ENCODE measurements at places on chromosomes 4 and X.

DNA sequence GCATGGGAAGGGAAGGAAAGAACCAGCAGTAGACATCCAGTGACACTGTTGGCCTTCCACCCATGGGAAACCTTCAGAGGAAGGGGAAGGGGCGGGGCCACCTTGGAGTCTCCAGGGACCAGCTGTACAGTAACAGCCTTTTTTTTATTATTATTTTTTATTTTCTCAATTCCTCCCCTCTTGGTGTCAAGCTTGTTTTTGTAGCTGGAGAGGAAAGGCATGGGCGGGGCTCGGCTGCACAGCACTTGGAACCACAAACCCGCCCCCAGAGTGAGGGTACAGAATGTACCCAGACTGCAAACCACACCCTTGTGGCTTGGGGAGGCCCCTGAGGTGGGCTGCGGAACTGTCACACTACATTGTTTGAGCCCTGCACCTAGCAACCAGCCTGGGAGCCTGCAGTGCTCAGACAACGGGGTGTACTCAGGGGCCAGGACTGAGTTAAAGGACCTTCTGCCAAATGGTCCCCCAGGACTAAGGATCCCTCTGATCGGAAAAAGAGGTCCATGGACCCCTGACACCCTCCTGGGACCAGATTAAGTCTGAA is 45.7 kb downstream of the PRPS1 start:
- peak; percentile 53 for DNase-seq

DNA sequence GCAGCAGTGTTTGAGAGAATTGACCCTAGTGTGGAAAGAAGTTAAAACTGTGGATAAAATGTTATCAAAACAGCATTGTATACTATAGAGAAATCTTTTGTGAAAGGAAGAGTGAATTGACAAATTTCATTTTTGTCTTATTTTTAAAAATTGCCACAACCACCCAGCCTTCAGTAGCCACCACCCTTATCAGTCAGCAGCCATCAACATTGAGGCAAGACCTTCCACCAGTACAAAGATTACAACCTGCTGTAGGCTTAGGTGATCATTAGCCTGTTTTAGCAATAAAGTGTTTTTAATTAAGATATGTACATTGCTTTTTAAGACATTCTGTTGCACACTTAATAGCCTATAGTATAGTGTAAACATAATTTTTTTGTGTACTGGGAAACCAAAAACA is 91.1 kb downstream of the NFKB1 start:
- DNase-seq: no peak

DNA sequence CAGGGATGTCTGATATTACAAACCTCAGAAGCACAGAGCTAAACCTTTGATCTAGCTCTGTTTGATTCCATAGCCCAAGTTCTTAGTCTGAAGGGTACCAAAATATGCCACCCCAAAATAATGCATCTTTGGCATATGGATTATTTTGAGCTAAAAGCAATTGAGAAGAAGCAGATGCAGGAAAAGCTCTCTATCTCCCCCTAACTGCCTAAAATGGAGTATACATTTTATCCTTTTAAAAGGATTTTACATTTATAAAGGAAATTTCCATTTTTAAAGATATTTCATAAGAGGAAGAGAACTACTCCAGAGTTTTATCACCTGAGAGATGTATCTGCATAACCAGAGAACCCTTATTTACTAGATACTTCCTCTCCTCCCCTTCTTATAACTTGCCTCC is 158.7 kb downstream of the ZNF674 start:
- DNase-seq: no peak

DNA sequence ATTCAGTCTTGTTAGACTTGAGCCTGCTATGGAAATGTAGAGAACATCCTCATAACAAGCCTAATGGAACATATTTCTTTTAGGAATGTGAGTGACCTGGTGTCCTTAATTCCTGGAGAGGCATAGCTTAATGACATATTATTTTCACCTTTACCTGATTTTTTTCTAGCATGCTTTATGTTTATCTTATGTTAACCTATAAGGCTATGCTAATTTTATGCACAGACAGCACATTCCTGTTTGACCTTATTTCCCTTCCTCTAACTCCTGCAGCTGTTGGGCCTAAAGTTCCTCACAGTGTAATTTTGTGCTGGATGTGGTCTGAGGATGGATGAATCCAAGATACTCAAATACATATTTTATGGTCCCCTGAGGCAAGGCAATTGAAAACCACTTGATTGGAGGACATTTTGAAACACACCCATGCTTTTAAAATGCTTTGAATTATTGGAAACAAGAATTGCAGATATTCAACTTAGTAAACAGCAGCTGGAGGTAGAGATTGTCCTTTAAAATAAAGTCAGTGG is 111.5 kb downstream of the LARP7 start:
- DNase-seq: no peak

DNA sequence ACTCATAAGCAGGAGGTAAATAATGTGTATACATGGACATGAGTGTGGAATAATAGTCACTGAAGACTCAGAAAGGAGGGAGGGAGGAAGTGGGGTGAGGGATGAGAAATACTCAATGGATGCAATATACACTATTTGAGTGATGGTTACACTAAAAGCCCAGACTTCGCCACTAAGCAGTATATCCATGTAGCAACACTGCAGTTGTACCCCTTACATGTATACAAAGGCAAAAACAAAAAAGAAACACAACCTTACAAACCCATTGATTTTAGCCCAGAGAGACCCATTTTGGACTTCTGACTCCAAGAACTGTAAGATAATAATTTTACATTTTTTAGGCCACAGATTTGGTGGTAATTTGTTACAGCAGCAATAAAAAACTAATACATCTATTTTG is 51.5 kb downstream of the VMA21 start:
- no peak for DNase-seq

DNA sequence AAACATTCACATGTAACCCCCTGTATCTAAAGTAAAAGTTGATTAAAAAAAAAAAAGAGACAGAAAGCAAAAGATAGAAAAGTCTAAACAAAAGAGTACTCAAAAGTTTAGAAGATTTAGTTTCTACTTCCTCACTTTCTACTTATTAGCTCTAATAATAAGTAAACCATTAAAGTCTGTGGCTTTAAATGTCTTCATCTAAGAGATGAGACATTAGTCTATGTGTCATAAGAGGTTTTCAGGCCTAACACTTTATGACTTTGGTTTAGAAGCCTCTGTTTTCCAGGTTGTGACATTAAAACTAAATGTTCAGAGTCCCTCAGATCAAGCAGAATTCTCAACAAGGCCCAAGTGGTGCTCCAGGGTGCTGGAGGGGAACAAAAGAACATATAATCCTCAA is 42.2 kb upstream of the GUCY1A1 start:
- no peak for DNase-seq

GRCh38 chrX:20653070-20653469 is 386.4 kb upstream of the RPS6KA3 start:
- DNase-seq: no peak

- DNase-seq: no peak
These were observed 132.6 kb downstream of the INPP4B start for GRCh38 chr4:142713282-142714030.

DNA sequence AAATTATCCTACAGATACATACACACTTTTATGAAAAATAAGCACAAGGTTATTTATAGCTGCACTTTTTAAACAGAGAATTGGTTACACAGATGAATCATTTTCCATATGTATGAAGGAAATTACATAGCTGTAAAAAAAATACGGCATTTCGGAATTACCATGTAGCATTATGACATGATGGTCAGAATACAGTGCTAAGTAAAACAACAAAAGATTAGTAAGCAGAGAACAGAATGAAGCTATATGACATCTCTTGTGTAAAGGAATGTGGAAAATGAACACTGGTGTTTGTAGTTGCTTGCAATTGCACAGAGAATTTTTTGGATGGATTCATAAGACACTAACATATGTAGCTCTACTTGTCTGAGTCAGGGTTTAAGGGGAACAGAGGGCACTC is 1222.0 kb upstream of the PRKX start:
- DNase-seq: no peak

DNA sequence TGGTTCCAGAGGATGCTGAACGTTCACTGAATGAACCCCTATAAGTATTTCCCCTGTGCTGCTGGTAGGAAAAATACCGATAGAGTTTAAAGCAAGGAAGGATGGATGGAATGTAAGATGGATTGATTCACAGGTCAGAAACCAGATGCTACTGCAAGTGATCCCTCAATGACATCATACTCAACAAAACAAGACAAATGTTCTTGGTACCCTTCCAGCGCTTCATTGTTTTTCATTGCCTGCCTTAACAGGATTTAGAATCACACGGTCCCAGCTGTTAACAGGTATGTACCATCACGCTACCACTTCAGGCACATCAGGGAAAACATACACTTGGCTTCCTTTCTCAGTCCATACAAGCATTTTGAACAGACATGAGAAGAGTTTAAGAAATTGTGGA is 118.1 kb upstream of the TLR3 start:
- no peak for DNase-seq

- no peak for DNase-seq
These were observed 64.7 kb upstream of the ACSL1 start for GRCh38 chr4:184890499-184890898.

GRCh38 chr4:19675172-19675811 is 576.4 kb upstream of the SLIT2 start:
- DNase-seq: no peak

DNA sequence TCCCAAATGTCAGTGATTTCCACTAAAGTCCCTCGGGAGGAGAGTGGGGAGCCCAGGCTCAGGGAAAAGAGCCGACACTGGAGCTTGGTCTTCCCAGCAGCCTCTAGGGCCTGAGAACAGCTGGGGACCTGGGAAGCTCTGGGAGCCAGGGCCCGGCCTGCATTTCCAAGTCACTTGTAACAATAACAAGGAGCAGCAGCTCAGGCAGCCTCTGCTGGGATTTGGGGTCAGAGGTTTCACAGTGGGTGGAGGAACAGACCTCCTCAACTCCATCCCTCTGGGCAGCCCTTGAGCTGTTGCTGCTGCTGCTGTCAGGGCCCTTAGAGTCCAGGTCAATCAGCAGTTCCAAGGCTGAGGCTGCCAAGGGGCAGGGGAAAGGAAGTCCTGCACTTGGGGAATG is 11.1 kb downstream of the STARD8 start:
- no peak for DNase-seq

DNA sequence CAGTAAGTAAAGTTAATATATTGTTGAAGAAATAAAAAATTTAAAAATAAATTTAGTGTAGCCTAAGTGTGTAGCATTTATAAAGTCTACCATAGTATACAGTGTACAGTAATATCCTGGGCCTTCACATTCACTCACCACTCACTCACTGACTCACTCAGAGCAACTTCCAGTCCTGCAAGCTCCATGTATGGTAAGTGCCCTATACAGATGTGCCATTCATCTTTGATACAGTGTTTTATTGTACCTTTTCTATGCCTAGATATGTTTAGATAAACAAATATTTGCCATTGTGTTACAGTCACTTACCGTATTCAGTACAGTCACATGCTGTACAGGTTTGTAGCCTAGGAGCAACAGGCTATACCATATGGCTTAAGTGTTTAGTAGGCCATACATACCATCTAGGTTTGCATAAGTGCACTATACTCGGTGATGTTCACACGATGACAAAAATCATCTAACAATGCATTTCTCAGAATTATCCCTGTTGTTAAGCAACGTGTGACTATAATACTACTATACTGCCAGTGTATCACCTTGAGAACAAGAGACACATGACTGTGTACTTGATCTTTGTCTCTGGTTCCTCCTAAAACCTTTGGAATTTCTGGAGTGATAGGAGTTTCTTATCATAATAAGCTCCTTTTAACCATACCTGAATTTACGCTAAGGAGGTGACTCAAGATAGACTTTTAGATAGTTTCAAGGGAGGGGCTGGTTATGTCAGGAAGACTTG is 25.8 kb upstream of the SEPTIN11 start:
- no peak for DNase-seq

GRCh38 chr4:34009951-34010350 is 2234.4 kb downstream of the ARAP2 start:
- no peak for DNase-seq
